Right hindlimb (tissue), 1 donor: ENCODE measurements at places on chromosomes 3 and 15.

DNA sequence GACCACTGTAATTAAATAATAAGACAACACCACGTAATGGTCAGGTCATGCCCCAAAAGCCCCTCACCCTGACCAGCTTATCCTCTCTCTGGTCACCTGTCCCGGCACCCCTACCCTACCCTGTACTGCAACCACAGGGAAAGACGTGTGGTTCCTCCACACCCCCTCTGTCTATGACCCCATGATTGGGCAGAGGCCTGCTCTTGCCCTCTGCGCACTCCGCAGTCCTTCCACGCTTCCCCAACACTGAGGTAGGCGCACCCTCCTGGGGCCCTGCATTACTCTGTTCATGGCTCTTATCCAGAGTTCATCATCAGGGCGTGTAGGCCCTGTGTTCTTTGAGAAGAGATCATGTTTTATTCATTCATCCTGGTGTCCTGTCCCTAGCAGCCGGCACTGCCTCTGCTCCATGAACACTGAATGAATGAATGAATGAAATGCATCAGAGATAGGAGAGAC lies 33.8 kb downstream of the MGLL start:
- DNase-seq, result no peak

GRCh38 chr3:155963570-155963969 lies 93.1 kb downstream of the GMPS start:
- DNase-seq, result no peak

GRCh38 chr3:74844428-74844827 lies 230.0 kb upstream of the CNTN3 start:
- DNase-seq, result no peak

GRCh38 chr3:16494094-16494493 lies 19.4 kb downstream of the RFTN1 start:
- DNase-seq, result no peak

DNA sequence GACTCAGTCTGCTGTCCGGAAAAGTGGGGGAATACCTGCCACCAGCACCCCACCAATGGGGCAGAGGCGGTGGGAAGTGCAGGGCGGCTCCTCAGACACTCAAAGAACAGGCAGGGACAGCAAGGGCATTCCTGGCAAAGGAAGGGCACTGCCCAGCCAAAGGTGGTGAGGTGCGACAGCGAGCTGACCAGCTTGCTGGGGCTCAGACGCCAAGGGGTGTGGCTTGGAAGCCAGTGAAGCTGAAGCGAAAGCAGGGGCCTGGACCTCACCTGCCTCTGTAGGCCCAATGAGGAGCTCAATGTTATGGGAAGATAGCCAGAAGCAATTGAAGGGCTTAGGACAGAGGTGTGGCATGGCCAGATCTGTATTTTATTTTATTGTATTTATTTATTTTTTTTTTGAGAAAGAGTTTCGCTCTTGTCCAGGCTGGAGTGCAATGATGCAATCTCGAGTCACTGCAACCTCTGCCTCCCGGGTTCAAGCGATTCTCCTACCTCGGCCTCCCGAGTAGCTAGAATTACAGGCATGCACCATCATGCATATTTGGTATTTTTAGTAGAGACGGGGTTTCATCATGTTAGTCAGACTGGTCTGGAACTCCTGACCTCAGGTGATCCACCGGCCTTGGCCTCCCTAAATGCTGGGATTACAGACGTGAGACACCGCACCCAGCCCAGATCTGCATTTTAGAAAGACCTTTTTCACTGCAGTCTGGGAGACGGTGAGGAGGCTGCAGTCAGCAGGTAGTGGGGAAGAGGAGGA lies 4.4 kb upstream of the LMAN1L start:
- DNase-seq, result no peak

DNA sequence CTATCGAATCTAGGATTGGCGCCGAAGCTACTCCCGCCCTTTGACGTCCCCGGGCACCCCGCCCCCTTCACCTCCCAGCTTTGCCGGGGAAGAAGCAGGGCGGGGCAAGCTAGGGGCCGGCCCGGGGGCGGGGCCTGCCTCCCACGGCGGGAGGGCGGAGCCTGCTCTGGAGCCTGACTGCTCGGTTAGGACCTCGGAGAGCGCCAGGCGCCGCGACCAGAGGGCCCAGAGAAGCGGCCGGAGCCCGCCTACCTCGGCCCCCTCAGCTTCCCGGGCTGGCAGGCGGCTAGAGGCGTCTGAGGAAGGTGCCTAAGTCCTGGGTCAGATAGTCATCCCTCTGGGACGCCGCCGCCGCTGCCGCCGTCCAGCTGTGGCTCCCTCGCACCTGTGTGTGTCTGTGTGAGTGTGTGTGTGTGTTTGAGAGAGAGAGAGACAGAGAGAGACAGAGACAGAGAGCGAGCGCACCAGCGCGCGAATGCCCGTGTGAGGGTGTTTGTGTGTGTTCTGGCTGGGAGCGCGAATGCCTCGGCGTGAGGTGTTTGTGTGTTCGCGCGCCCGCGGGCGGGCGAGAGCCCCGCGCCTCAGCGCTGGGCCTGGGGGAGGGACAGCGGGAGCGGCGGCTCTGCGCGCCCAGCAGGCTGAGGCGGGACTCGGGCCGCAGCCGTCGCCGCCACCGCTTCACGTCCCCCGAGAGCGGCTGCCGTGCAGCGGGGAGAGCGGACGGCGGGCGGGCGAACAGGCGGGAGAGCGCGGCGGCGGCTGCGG lies at the start of gene STXBP5L:
Gene STXBP5L, plus strand, starts transcription at position 176 of the 765 bp plus-strand sequence. CDS start 1,374 bp downstream, outside the sequence.
- peak; percentile 79 for DNase-seq

DNA sequence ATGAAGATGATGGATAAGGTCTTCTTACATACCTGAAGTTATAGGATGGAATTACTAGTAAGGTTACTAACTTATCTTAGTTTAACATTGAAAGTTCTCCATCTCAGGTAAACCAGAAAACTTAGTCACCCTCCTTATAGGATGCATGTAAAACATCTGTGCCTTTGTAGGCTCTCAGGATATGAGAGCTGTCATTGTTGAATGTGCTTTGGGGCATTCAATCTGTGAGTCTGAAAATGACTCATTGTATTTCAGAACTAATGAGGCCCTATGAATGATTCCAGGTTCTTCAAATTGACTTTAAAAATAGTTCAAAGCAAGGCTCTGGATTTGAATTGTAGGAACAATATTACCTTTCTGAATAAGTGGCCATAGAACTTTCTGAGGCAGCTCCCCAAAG lies 237.7 kb upstream of the AZI2 start:
- DNase-seq, result no peak

DNA sequence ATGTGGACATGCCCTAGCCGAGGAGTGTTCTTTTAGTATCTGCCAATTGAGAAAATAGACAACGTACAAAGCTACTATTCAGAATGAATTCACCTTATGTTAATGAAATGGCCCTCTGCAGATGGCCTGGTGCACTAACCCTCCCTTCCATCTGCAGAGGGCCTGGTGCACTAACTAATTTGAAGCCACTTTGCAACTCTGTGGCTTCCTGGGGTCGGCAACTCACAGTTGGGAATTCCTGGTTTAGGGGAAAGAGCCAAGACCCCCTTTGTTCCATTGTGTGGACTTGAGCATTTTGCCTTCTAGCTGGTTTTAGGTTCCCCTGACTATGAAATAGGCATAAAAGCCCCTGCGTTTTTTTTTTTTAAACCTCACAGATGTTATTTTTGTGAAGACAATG lies 204.3 kb upstream of the UBE3A start:
- no peak for DNase-seq

- no peak for DNase-seq
These were observed 12.4 kb downstream of the GORASP1 start for GRCh38 chr3:39094851-39095677.

GRCh38 chr3:66625505-66626216 lies 124.8 kb upstream of the LRIG1 start:
- peak; percentile 24 for DNase-seq

DNA sequence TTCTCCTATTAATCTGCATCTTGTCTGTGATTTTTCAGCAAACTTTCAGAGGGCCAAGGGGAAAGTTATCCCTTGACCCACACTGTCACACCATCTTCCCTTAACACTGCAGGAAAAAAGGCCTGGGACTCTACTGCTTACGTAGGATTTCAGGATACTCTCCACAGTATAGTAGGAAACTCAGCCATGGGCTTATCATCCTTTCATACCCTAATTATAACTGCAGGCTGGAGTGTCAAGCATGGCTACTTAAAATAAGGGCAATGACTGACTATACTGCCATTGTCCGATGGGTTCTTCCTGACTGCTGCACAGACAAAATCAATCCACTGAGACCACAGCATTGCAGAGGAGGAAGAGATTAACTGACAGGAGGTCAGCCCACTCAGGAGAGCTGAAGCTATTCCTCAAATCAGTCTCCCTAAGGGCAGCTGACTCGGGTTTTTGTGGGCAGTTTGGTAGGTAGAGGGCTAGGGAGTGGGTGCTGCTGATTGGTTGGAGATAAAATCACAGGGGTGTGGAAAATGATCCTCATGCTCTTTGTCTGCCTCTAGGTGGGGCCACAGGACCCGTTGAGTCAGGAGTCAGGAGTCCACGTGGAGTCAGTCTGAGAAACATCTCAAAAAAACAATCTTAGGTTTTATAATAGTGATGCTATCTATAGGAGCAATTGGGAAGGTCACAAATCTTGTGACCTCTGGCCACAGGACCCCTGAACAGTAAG lies 118.2 kb upstream of the STRIT1 start:
- DNase-seq, result no peak

DNA sequence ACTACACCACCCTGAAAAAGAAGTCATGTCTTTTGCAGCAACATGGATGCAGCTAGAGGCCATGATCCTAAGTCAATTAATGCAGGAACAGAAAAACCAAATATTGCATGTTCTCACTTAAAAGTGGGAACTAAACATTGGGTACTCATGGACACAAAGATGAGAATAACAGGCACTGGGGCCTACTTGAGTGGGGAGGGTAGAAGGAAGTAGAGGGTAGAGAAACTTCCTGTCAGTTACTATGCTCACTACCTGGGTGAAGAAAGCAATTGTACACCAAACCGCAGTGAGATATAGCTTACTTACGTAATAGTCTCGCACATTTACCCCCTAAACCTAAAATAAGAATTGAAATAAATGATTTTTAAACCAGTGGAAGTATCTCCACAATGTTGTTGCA lies 480.5 kb upstream of the ARRDC4 start:
- DNase-seq, result no peak

DNA sequence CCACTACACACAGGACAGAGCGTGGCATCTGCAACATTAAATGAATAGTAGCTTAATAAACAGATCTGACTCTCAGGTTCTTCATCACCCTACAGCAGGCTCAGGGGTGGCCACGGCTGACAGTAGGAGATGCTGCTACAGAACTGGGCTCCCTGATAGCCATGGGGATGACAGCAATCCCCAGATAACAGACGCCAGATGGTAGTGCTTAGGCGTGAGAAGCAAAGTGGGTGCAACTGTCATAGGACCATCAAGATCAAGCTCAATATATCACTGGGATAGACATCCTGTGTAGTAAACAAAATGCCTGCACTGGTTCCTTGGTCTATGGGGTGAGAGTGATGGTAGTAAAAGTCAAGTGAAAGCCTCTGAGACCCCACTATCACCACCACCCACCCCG lies 2.6 kb upstream of the TPRA1 start:
- DNase-seq, result no peak

GRCh38 chr3:49876567-49876966 lies 6.9 kb upstream of the CAMKV start:
- no peak for DNase-seq

DNA sequence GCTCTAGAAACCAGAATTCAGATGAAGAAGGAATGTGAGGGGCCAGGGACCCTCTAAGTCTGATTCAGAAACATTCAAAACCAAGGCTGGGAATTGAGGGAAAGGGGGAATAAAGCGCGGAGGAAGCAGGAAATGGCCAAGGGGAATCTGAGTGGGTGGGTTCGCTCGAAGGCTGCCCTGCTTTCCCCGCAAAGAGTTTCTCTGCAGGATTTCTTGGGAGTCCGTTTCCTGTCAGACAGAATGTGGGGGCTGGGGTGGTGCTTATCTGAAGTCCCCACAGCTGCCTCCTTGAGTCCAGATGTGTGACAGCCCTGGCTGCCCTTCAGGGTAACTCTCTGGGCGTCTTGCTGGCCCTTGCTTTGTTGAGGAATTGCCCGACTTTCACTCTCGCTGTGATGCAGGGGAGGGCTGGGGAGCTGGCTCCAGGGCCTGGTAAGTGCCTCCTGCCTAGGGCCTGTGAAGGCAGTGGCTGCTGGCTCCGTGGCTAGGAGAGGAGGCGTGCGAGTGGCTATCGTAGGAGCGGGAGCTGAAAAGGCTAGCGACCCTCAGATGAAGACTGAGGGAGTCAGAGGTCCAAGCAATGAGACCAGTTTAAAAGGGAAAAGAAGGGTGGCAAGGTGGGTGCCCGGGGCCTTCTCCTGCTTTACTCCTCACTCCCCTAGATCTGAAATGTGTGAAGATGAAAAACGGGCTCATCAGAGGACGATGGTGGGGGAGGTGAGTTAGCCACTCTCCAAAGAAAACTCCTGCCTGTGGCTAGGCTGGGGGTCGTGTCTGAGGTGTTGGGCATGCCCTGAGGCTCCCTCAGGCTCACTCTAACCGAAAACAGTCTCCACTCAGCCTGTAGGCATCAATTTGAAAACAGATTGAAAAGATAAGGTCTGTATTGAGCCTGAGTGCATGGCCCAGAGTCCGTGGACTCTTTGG lies 143.9 kb upstream of the UMPS start:
- DNase-seq, result no peak

DNA sequence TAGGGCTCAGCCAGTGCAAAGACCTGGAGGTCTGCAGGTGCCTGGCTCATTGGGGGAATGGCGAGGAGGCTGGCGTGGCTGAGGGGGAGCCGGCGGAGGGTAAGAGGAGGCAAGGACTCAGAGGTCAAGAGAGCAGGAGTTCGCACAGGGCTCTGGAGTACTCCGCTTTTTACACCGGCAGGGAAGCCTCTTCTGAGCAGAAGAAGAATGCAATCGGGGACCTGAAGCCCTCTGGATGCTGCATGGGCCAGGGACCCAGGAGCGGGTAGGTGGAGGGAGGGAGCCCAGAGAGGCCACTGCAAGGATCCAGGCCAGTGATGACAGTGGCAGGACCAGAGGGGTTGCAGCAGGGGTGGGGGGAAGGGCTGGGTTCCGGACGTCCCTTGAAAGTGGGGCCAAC lies 70.4 kb upstream of the TAMM41 start:
- DNase-seq, result no peak

- DNase-seq, result no peak
These were observed 9.3 kb upstream of the IL1RAP start for GRCh38 chr3:190504354-190505125.

- no peak for DNase-seq
These were observed 101.6 kb downstream of the CFAP44 start for GRCh38 chr3:113339616-113340244.

DNA sequence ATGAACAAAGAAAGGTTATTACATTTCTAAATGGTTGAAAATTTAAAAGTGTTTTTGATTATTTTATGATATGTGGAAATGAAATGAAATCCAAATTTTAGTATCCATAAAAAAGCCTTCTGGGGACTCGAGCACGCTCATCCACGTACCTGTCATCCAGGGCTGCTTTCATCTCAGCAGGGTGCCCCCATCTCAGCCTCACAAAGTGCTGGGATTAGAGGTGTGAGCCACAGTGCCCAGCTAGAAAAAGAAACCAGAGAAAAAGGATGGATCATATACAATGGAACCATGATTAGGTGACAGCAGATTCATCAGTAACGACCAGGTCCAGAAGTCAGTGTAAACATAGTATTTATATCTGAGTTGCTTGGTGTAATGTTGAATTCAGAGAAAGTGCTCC lies 49.7 kb downstream of the STARD5 start:
- no peak for DNase-seq
